Hair follicle dermal papilla cell (primary cell): ENCODE measurements at places on chromosomes 16 and 17. TPM values are rescaled to one million over a fixed set of nuclear protein-coding genes. Genes with fewer than 3 reads are reported as not detected.

The TP53TG3 gene
- total RNA-seq: not detected in 2 replicates

The EFNB3 gene
- total RNA-seq: 3.2 and 5.2 TPM in 2 replicates

The PCTP gene
- total RNA-seq: 13.8 and 16.1 TPM in 2 replicates

The PLD2 gene
- total RNA-seq: 24.3 and 30.6 TPM in 2 replicates

The AHSP gene
- total RNA-seq: not detected in 2 replicates

The ZNRF1 gene
- total RNA-seq: 18.7 and 20.8 TPM in 2 replicates

The FAM117A gene
- 2.9 and 3.4 TPM in 2 replicates for total RNA-seq

The CD300A gene
- not detected in 2 replicates for total RNA-seq

The CD7 gene
- 0.24 and 0.32 TPM in 2 replicates for total RNA-seq

The QRICH2 gene
- 1.8 and 3.9 TPM in 2 replicates for total RNA-seq

The SLC12A3 gene
- total RNA-seq: not detected in 2 replicates

The PPY gene
- not detected in 2 replicates for total RNA-seq

The ACSF2 gene
- total RNA-seq: 17.5 and 27.4 TPM in 2 replicates

The ZSCAN10 gene
- not detected in 2 replicates for total RNA-seq

The SLC9A5 gene
- total RNA-seq: 3.0 and 4.1 TPM in 2 replicates

The PROCA1 gene
- total RNA-seq: 0.65 and 1.9 TPM in 2 replicates
